ENCODE measurements at places on chromosomes 5 and 9. TPM values are rescaled to one million over a fixed set of nuclear protein-coding genes. Genes with fewer than 3 reads are reported as not detected.

- no peak for DNase-seq
Observed at GRCh38 chr9:3775968-3776367, 250.2 kb upstream of the RFX3 start.

- DNase-seq = no peak
Observed at GRCh38 chr9:124264823-124265233, 7.1 kb downstream of the NEK6 start.

DNA sequence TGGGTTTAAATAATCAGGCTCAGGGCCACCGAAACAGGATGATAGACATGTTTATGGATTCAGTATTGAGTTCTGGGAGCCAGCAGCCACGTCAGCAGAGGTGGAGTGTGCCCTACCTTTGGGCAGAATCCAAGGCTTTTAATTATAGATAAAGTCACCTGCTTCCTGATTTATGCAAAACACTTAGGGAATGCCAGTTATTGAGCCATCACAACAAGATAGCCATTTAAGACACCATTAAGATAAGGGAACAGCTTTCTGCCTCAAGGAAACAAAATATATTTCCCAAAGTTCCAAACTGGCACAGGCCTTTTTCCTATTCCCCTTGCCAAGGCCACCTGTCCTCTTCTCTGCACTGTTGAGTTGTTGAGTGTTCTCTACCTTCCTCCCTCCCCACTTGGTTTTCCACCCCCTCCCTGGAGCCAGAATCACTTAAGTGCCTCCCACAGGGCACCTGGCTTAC lies 2.4 kb downstream of the CCL28 start:
- DNase-seq = no peak

DNA sequence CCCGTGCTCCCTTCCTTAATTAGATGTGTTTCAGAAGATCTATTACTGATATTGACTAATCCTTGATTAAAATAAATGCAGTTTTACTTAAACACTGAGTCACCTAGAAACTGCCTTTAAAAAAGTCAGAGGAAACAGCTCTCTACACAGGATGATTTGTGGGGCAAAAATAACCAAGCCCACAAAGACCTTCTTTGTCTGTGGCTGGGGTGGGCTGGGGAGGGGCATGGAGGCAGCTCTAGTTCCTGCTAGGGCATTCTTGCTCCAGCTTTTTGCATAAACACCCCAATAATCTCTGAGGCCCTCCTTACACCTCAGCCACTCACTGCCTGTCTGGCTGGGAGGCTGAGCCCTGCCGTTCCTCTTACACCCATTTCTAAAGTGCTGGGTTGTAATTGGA lies 227.6 kb upstream of the DAP start:
- DNase-seq = no peak

GRCh38 chr5:179526978-179527377 lies 23.4 kb upstream of the RUFY1 start:
- DNase-seq = no peak

GRCh38 chr5:11010429-11011210 lies 249.6 kb upstream of the DAP start:
- no peak for DNase-seq

Gene EPB41L4A
- 49.6 TPM for total RNA-seq

All from lung microvascular endothelial cell (primary cell).